Effector CD4-positive, alpha-beta T cell (primary cell): ENCODE measurements at places on chromosomes 5 and 9.
A peak's percentile ranks its signal among the peaks of the same experiment; 100 is the strongest.

DNA sequence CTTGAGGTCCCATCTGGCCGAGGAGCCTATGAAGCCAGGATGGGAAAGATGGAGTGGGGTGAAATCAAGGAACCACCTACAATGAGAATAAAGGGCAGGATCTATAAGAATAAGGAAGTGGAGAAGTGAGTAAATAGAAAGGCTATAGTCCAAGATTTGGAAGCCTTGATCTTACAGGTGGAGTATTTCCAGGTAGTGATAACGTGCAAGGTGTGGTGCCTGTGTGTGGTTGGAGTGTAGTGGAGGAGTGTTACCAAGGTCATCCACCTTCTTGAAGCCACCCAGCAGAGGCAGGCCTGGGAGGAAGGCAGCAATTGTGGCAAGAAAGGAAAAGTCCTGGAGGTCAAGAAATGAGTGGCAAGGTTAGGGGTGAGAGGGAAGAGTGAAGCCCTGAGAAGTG, 72.9 kb downstream of the IQGAP2 start:
- no peak for DNase-seq

GRCh38 chr9:495739-496138, 281.1 kb downstream of the DOCK8 start:
- DNase-seq = no peak

DNA sequence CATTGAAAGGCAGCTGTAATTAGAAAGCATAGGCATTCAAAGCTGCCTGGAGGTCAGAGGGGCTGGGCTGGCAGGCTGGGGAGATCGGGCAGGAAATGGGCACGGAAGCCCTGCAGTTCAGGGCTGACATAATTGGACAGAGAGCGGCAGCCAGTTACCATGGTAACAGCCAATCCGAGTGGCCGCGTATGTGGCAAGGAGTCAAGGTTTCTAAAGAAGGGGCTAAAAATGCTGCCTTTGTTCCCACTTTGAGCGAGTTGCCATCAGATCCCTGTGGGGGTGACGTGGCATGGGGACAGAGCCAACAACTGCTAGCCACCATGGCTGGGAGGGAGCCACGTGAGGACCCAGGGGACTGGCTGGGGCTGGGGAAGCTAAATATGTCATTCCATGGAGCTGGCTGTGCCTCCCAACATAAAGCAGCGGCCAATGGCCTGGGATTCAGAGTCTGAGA, 44.7 kb upstream of the NDFIP1 start:
- no peak for DNase-seq

GRCh38 chr5:52746539-52746938, 41.2 kb upstream of the ITGA1 start:
- DNase-seq = no peak

GRCh38 chr5:72598401-72599064, 91.3 kb upstream of the ZNF366 start:
- no peak for DNase-seq

GRCh38 chr9:109769250-109769649, 10.7 kb upstream of the PALM2AKAP2 start:
- DNase-seq = no peak

GRCh38 chr5:74575741-74576538, 64.6 kb downstream of the ENC1 start:
- DNase-seq = no peak

DNA sequence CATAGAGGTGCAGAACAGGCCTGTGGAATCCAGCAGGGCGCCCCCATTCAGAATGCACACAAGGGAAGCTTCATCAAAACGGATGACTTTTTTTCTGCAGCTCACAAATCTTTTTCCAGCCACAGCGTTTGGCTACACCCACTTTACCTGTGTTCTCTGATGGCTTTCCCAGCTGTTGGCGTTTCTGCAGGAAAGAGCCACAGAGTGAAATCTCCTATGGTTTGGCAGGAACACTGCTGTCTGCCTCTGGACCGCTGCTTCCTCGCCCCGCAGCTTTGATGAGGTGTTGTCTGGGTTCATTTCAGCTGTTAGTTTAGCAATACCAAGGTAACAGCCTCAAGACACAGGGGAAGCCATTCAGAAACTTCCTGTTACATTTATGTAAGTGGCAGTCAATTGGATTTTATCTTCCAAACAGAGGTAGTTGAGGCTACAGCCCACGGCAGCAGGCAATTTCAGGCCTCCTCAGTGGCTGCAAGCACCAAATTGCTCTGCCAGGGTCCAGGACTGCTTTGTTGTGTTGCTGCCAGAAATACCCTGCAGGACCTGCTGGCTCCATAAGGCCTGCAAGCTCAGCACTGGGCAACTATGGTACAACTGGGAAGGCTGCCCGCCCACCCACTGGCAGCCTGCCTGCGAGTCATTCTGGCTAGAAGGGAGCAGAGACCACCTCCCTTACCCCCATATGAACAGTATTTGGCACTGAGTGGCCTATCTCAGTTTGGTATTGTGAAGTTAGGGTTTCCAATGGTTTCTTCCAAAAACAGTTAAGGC, 96.7 kb downstream of the MVB12B start:
- DNase-seq = no peak

DNA sequence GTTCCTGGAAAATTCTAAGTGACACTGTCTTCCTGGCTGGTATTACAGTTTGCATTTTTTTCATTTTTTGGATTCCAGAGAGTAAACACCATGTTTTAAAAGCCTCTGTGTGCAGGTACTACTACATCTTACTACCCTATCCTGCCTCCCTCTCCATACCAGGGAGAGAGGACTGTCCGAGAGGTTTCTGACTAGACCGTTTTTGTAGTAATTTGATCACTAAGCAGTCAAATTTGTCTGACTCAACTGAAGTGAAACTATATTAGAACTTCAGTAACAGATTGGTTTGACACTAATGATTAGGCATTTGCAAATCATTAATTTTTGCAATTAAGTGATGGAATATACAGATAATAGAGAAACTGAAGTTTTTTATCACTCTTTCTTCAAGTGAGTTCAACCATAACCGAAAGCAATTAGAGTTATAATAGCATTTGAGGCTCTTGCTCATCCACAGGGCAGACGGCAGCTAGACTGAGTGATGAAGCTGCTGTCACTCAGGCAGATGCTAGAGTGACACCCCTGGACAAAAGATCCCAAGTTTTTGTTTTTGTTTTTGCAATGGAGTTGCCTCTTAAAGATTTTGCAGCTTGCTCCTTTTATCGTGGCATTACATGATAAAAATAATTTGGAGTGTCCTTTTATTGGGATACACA, 44.3 kb downstream of the SMARCA2 start:
- no peak for DNase-seq

GRCh38 chr9:18739641-18740318, 265.8 kb downstream of the ADAMTSL1 start:
- no peak for DNase-seq

- DNase-seq = no peak
Observed at GRCh38 chr9:18994263-18994916, 38.6 kb downstream of the SAXO1 start.

GRCh38 chr5:6745706-6746222, 32.5 kb downstream of the TENT4A start:
- DNase-seq = peak; percentile 21

DNA sequence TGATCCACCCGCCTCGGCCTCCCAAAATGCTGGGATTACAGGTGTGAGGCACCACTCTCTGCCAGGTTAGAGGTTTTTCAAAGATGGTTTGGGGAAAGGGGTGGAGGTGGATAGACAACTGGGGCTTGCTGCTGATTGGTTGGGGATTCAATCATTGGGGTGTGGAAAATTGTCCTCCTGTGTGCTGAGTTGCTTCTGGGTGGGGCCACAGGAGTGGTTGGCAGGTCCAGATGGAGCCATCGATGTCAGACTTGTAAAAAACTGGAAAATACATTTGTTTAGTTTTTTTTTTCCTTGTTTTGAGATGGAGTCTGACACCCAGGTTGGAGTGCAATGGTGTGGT, 61.9 kb upstream of the CLINT1 start:
- no peak for DNase-seq

DNA sequence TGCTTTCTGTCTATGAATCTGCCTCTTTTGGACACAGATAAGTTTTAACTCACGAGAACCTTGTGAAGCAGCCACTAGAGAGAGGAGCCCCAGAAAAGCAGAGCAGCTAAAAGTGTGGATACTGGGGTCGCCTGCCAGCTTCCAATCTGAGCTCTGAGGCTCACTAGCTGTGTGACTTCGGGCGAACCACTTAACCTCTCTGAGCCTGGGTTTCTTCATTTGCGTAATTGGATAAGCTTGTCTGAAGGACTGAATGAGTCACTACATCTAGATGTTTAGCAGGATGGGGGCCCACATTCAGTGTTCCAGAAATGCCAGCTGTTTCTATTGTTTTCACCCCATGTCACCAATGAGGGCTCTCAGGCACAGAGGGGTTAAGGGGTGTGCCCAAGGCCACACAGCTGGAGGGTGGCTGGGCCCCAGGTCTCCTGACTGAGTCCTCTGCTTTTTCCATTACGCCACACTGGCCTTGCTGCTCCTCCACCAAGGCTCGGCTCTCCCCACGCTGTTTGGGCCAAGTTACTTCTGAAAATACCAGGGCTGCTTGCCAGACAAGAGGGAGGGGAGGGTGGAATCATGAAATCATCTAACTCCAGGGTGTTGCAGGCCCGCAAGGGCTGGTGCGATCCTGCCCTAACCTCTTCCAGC, 36.2 kb downstream of the SH3PXD2B start:
- no peak for DNase-seq

GRCh38 chr5:18526792-18527405, 892.6 kb downstream of the TAF11L14 start:
- DNase-seq = no peak
